ENCODE measurements at places on chromosomes 11 and 22.

DNA sequence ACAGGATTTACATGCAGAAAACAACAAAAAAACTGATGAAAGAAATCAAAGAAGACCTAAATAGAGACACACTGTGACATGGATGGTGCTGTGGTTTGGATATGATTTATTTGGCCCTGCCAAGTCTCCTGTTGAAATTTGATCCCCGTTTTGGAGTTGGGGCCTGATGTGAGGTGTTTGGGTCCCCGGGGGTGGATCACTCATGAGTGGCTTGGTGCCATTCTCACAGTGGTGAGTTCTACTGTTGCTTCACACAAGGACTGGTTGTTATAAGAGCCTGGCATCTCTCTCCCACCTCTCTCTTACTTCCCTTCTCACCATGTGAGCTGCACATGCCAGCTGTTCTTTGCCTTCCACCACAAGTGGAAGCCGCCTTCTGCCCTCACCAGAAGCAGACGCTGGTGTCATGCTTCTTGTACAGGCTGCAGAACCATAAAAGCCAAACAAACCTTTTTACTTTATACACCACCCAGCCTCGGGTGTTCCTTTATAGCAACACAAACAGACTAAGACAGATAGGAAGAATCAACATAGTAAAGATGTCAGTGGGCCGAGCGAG, 7.8 kb upstream of the RTL6 start:
- no peak for DNase-seq

DNA sequence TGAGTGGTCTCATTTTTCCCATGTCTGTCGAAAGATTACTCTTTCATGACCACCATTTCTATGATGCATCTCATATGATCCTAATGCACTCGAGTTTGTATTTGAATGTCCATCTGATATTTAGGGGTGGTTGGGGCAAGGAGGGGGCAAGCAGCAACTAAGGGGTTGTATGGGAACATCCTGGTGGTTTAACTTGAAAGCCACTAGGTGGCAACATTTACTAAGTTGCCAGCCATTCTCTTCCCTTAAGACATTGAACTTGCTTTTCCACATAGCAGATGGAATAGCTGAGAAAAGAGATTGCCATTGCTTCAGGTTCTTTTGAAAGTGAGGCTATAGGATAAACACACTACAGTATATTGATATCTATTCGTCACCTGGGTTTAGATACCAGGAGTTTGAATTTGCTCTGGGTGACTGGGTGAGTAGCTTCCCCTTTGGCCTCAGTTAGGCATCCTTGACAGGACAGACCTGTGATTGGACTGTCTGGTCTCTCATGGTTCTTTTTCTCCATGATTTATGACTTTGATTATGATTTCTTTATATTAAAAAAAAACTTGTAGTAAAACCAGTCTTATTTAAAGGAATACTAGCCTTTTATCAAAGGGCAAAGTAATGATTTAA, 32.4 kb downstream of the NF2 start:
- no peak for DNase-seq

- peak; percentile 79 for DNase-seq
These were observed 43.2 kb upstream of the CLMP start for GRCh38 chr11:123238297-123238696.

- no peak for DNase-seq
These were observed 128.7 kb downstream of the ARL14EP start for GRCh38 chr11:30451626-30452025.

DNA sequence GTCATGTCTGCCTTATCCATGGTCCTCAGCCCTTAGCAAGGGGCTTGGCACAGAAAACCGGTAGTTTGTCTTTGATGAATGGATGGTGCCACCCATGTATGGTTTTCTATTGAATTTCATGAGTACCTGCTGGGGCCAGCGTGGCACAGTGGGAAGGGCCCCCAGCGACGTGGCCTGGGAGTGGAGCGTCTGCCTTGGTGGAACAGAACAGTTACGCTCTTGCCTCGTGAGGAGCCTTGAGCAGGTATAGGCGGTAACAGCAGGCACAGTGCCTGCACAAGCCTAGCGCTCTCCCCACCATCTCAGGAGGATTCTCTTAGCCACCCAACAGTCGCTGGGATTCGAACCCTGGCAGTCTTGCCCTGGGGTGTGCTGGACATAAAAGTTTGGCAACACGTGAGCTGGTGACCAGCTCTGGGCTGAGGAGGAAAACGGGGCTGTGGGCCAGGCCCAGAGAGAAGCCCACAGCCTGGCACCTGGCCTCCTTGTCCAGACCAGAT, 3.0 kb upstream of the SSH3 start:
- DNase-seq, result no peak

GRCh38 chr11:44260081-44260480, 49.9 kb downstream of the ALX4 start:
- DNase-seq, result no peak

- DNase-seq, result no peak
These were observed 193.1 kb downstream of the DSCAML1 start for GRCh38 chr11:117603932-117604331.
